ENCODE measurements at places on chromosomes 11 and 22. TPM values are rescaled to one million over a fixed set of nuclear protein-coding genes. Genes with fewer than 3 reads are reported as not detected.

GRCh38 chr11:35168671-35169070 is 29.7 kb downstream of the CD44 start:
- no peak for DNase-seq

- DNase-seq, result no peak
These were observed 3.4 kb downstream of the OR10V1 start for GRCh38 chr11:59710136-59710847.

The SMTNL1 gene
- total RNA-seq, result not detected

The NAV2 gene
- total RNA-seq, result 4.1 TPM

DNA sequence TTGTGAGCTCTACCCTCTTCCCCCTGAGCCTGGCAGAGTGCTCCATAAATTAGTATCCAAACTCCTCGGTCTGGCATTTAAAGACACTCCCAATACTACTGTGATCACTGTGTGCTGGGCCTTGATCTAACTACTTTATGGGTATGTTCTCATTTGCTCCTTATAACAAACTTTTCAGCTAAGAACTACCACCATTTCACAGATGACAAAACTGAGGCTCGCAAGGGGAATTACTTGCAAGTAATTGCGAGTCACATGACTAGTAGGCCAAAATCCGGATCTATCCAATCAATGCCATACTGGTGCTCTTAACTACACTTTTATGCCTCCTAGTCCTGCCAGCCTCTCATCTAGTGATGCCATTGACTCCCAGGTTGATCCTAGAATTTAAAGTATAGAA is 3.6 kb downstream of the THOC5 start:
- no peak for DNase-seq

The HSPB2 gene
- 3.3 TPM for total RNA-seq

Data from ovary (tissue), 10 donors.